ENCODE measurements at places on chromosomes 5 and 9.

- peak; percentile 88 for DNase-seq
Measured at GRCh38 chr9:137095664-137096517, 9.1 kb downstream of the MAN1B1 start.

- no peak for DNase-seq
Measured at GRCh38 chr5:175436359-175436758, 7.6 kb downstream of the DRD1 start.

GRCh38 chr5:35285011-35285410 is 54.7 kb upstream of the PRLR start:
- no peak for DNase-seq

- DNase-seq: no peak
Measured at GRCh38 chr5:126948011-126948355, 82.4 kb downstream of the MARCHF3 start.

GRCh38 chr5:147901599-147902039 is 4.7 kb downstream of the C5orf46 start:
- DNase-seq: no peak

DNA sequence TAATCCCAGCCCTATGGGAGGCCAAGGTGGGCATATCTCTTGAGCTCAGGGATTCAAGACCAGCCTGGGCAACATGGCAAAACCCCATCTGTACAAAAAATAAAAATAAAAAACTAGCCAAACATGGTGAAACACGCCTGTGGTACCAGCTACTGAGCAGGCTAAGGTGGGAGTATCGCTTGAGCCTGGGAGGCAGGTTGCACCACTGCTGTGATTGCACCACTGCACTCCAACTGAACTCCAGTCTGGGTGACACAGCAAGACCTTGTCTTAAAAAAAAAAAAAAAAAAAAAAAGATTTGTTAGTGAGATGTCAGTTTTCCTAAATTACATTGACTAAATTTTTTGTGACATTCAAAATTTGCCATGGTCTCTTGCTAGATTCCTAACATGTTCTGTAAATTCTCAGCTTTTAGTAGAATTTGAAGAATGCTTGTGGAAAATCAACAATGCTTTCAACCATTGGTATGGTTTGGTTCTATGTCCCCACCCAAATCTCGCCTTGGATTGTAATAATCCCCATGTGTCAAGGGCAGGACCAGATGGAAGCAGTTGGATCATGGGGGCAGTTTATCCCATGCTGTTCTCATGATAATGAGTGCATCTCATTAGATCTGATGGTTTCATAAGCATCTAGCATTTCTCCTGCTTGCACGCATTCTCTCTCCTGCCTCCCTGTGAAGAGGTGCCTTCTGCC is 236.1 kb downstream of the ARRDC3 start:
- no peak for DNase-seq

- no peak for DNase-seq
Measured at GRCh38 chr5:74530326-74531050, 110.0 kb downstream of the ENC1 start.

GRCh38 chr9:127578627-127578951 is 33.5 kb upstream of the STXBP1 start:
- no peak for DNase-seq

- no peak for DNase-seq
Measured at GRCh38 chr5:123441408-123441807, 18.2 kb upstream of the CEP120 start.

GRCh38 chr9:71690063-71690688 is 78.1 kb downstream of the CEMIP2 start:
- DNase-seq: no peak

DNA sequence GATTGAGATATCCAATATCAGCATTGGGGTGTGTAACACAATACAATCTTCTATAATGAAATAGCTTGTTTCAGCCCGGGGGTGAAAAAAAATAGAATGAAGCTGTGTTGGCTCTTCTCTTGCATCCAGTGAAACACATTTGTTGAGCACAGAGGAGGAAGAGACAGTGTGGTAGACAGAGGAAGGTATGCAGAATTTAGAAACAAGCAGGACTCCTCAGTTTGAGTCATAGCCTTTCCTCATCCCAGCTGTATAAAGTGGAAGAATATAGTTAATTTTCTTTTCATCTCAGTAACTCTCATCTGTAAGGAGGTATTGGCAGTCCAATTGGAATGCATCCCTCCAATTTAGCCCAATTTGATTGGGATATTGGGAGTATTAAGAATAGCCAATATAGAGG is 302.2 kb upstream of the VLDLR start:
- DNase-seq: no peak

DNA sequence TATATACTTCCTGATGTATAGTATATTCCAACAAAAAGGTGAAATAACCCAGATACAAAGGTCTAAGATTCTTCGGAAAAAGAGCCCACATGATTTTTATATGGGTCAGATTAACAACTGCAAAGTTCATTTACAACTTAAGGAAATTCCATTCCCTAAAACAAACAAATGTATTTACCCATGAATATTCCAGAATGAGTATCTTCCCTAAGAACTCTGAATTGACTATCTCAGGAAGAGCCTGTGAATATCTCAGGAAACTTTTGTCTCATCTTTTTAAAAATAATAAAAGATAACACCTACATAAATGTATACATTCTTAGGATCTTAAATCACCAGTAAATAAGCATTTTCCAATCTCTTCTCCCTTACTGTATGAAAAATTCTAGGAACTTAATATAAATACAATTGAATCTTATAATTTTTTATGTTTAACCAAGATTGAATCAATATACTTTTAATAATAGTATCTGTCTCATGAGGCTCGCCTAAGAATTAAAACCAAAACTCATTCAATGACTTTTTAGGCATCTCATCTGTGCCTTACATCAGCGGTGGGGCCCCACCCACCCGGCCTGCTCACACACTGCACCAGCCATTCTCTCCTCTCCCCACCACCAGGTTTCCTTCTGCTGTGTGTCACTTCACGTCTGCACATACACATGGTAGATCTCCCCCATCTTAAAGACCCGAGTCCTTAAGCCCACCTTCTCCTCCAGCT is 78.1 kb downstream of the RAPGEF1 start:
- DNase-seq: peak; percentile 61

GRCh38 chr5:134489227-134489944 is 36.1 kb upstream of the JADE2 start:
- DNase-seq: no peak

GRCh38 chr5:16539169-16539666 is 73.6 kb upstream of the ZNF622 start:
- no peak for DNase-seq

DNA sequence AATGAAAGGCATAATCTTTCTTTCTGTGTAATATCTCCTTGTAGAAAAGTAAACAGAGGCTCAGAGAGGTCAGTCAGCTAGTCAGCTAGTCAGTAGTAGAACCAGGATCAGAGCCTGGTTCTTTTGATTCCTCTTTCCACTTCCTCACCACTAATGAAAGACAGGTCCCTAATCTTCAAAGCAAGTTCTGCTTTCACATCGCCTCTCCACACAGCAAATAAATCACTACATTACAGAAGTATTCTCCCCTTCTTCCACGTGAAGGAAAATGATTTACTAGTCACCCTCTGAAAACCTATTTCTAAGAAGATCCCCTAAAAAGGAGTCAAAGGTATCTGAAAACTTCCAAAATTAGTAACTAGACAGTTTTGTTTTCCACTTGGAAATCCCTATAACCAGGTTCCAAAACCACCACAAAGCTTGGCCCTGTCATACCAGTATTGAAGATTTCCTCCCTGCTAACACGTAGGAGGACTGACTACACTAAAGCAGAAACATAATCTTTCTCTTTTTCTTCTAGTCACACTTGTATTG is 140.5 kb upstream of the TARS1 start:
- no peak for DNase-seq

DNA sequence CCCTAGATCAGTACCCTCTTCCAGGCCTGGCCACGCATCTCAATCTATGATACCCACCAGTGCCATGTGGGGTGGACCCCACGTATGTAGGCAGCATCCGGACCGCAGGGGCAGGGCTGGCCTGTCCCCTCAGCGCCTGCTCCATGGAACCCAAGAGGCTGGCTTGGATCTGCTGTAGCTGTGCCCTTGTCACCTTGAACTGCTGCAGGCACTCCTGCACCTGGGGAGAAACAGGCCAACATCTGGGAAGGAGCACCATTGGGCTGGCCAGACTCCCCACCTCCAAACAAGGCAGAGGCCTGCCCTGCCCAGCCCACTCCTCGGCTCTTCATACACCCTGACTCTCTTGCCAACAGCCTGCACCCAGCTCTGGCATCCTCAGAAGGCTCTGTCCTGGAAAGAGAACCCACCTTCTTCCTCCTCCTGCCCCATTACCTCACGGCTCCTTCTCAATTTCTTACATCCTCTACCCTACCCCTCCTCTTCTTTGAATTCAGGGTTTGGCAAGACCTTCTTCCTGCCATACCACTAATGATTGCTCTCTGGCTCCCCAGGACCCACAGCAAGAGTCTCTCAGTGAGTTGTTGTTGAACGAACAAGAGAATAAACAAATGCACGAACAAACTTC is 7.7 kb downstream of the HK3 start:
- no peak for DNase-seq

- no peak for DNase-seq
Measured at GRCh38 chr5:158139161-158139560, 280.2 kb upstream of the CLINT1 start.

DNA sequence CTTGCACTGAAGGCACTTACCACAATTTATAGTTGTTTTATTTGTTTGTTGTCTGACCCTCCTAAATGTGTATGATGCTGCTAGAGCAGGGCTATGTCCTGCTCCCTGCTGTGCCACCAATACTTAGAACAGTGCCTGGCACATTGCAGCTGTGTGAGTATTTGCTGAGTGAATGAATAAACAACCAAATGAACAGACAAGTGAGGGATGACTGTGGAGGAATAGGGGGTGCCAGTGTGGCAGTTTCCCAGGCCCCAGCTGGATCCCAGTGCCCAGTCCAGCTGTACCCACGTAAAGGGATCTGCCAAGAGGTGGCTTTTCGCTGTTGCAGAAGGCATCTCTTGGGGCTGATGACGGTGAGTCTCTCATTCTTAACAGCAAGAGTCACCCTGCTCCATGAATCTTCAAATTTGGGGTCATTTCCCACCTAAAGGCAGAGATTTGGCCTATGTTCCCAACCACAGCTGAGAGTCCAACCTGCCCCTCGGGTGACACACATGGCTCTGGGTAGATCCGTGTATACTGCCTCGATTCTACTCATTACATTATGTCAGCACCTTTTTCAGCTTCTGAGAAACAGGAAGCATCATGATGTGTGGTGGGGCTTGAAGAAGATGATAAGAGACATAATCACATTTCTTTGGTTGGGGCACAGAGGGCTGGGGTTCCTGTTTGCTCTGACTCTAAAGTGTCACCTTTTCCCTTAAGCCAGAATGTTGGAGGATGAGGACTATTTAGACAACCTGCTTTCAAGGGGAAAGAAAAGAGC is 14.3 kb downstream of the IL5 start:
- no peak for DNase-seq

- DNase-seq: no peak
Measured at GRCh38 chr9:74245866-74246497, 251.2 kb upstream of the RORB start.

GRCh38 chr9:77453825-77454647 is 194.1 kb downstream of the GNA14 start:
- DNase-seq: no peak

DNA sequence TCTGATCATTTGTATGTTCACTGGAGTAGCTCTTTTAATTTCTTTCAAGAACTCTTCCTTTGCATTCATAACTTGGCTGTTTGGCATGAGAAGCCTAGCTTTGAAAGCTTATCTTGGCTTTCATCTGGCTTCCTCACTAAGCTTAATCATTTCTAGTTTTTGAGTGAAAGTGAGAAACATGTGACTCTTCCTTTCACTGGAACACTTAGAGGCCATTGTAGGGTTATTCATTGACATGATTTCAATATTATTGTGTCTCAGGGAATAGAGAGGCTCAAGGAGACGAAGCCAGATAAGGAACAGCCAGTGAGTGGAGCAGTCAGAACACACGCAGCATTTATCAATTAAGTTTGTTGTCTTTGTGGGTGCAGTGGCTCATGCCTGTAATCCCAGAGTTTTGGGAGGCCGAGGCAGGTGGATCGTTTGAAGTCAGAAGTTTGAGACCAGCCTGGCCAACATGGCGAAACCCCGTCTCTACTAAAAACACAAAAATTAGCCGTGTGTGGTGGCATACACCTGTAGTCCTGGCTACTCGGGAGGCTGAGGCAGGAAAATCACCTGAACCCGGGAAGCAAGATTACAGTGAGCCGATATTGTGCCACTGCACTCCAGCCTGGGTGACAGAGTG is 98.3 kb downstream of the UGCG start:
- no peak for DNase-seq

GRCh38 chr9:96818533-96818932 is 35.8 kb downstream of the ZNF782 start:
- DNase-seq: no peak

- DNase-seq: no peak
Measured at GRCh38 chr5:83937837-83938236, 217.2 kb upstream of the HAPLN1 start.

- DNase-seq: no peak
Measured at GRCh38 chr5:112529525-112529924, 110.4 kb upstream of the EPB41L4A start.

DNA sequence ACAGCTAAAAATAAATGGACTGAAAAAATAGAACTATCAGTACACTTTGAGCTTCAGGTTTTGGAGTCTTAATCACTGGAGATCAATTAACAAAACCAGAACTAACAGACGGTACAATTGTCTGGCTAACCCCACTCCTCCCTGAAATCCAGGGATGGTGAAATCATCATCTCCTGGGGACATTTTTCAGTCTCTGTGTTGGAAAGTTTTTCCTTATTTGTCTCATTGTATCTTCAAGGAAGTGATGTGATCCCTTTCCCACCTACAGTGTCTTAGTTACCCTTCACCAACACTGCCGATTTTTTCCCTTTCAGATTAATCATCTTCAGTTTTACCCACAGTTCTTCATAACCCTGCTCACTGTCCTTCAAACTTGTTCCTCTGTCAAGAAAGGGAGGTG is 81.9 kb downstream of the MAP1B start:
- no peak for DNase-seq

DNA sequence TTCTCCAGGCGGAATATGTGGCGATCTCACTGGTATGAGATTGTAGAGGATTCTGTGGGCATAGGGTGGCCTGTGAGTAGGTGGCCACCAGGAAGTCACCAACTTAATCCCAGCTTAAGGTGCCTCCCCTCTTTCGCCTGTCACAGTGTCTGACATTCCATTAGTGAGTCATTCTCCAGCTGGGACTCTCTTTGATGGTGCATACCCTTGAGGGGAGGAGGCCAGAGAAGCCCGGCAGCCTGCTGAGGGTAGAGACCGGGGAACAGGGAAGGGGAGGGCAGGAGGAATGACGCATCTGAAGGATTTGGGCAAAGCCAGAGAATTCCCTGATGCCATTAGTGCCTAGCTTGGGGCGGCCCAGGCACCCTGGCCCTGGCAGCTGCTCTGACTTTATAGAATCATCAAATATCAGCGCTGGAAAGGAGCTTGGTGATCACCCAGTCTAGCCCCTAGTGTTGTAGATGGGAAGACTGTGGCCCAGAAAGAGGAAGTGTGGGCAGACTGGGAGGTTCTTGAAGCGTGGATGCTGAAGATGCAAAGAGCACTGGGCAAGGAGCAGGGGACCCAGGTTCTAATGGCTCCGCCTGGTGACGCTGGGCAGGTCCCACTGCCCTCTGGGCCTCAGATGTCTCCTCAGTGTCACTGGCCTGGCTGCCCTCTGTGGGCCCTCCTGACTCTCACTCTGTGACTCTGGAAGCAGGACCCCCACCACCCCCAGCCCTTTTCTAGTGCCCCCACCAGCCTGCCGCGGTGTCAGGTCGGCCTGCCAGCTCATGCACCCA is 41.4 kb downstream of the DAB2IP start:
- DNase-seq: no peak

- no peak for DNase-seq
Measured at GRCh38 chr9:2816476-2817141, 27.3 kb downstream of the PUM3 start.
